ENCODE measurements at places on chromosomes 5 and 9. TPM values are rescaled to one million over a fixed set of nuclear protein-coding genes. Genes with fewer than 3 reads are reported as not detected.

Gene PCDHGC4
- 0.40 TPM for total RNA-seq

Gene KLHL3
- 14.9 TPM for total RNA-seq

Gene ARL14EPL
- total RNA-seq: 0.39 TPM

Gene EGFLAM
- total RNA-seq: 0.59 TPM
